ENCODE measurements at places on chromosomes 5 and 9.
A peak's percentile ranks its signal among the peaks of the same experiment; 100 is the strongest.

DNA sequence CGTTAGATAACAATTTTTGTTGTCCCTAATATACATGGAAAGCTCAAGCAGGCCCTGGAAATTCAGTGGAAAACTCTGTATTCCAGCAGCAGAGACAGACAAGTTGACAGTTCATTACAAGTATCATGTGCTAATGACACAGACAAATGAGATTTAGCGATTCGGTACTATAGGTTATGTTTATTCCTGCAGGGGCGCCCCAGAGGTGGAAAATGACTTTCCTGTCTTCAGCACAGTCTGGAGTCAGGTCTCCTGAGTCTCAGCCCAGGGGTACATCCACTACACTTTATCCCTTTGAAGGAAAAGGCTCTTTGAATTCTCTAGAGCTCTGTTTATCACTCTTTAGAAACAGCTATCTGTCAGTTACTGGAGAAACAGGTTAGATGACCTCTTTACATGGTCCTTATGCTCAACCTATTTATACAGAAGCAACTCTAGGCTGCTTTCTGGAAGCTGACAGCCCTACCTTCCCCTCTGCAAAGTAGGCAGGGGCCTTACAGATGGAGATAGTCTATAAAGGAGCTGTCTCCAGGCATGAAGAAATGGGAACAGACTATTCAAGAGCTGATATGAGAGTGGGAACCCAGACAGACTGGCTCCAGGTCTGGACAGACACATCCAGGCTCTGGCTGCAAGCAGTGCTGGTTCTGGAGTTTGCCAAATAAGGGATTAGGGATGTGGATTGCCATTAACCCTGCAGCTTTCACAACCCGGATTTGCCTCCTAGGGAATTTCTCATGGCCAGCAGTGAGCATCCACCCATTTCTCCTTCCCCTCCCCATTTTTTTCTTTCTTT lies 7.2 kb upstream of the SLC31A2 start:
- DNase-seq = no peak

DNA sequence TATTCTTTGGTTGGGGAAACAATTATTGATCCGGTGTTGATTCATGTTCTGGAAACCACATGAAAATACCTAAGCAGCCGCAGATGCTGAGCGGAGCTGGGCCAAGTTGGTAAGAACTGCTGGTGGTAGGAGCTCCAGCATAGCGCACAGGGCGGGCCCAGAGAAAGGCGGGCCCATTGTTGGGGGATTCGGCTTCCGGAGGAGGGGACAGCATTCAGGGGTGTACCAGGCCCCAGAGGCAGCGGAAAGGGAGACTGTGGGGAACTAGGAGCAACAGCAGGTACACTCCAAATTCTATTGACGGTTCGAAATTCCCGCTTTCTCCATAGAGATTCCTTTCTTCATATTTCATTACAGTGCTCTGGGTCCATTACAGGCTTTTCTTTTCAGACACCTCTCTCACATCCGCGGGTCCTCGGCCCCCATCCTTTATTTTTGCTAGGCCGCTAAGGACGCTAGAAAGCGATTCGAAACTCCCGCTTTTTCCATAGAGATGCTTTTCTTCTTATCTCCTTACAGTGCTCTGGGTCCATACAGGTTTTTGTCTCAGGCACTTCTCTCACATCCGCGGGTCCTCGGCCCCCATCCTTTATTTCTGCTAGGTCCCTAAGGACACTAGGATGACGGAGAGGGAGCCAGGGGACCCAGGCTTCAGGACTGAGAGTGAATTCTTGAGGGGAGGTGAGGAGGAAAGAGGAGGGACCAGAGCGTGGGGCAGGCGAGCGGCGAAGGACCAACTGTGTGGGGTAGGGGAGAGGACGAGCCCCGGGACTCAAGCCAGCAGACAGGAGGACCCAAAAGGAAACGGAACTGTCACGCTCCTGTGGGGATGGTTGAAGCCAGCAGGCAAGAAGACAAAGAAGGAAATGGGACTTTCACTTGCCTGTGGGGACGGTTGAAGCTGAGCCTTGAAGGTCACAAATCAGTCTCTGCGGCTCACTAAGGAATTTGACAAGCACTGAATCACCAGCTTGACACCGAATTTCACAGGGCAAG lies at the start of gene CCDC152:
TSS of gene CCDC152 (plus strand) at position 213 of the 996 bp plus-strand sequence. CDS start 2,304 bp downstream, outside the sequence.
- DNase-seq = no peak

DNA sequence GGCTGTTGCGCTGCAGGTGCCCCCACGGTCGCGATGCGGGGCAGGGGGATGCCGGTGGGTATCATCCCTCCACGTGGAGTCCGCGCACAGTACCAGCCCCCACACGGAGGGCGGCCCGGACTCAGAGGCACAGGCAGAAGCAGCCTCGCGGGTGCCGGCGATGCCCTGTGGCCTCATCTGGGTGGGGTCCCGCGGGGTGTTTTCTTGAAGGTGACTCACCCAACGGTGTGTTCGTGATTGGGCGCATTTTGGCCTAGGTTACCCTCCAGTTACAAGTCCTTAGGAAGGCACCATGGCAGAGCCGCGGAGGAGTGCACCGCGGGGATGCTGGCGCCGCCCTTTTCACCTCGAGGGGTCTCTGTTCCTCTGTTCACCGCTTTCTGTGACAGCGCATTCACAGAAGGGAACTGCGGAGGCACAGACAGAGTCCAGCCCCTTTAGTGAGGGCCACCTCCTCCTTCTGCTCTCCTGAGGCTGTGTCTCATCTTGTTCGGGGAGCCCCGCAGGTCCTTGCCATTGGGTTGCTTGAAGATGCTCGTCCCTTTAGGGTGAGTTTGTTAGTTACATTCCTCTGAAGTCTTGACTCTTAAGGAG lies 21.6 kb upstream of the EXOC3 start:
- DNase-seq = no peak

GRCh38 chr9:21499912-21500311 lies 17.8 kb upstream of the IFNE start:
- no peak for DNase-seq

DNA sequence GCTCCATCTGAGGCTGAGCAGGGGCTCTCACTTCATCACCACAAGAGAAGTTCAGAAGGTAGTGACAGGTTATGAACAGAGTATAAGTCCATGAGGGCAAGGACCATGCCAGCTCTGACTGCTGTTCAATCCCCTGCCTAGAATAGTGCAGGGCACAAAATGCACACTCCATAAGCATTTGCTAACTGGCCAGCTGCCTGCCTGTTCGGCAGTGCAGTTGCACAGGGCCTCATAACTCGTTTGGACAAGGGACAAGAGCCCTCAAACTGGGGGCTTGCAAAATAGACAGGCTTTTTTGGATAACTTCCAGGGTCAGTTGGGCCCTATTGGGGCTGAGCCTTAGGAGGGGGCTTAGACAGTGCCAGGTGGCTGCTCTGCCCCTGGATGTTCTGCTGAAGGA lies 21.1 kb downstream of the SPARC start:
- DNase-seq = no peak

GRCh38 chr5:176812269-176813259 lies 2.2 kb downstream of the UNC5A start:
- peak; percentile 22 for DNase-seq

DNA sequence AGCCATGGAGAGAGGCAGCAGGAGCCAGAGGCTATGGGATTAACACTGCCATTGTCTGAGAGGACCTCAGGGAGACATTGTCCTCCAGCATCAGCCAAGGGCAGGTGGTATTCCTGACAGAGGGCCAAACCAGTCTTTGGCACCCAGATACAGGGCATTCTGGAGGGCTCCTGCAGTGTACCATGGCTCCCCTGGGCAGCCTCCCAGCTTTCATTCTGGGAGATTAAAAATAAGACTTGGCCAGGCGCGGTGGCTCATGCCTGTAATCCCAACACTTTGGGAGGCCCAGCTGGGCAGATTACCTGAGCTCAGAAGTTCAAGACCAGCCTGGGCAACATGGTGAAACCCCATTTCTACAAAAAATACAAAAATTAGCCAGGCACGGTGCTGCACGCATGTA lies 4.2 kb downstream of the MTAP start:
- DNase-seq = no peak

DNA sequence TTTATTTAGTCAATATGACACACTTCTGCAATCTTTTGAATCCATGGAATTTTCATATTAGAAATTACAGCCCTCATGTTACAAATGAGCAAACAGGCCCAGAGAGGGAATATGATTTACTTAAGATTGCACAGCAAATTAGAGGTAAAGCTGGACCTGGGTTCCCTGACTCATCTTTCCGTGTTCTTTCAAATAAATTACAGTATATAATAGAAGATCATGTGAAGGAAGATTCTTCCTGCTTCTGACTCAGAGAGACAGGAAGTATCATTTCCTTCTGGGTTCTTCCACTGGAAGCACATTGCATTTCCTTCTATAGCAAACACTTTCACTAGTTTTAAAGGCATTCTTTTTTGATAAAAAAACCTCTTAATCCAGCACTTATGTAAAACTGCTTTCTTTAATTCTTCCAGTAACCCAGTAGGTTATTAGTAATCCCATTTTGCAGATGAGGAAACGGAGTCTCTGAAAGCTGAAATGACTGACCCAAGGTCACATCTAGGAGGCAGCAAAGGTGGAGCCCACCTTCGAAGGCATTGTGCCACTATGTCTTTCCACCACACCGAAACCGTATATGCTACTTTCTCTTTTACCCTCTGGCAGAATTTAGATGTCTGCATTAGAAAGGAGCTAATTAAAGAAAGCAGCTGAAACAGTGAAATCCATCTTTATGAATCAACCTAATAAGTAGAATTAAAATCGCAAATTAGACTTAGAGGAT lies 566.7 kb upstream of the KLF4 start:
- peak; percentile 57 for DNase-seq

Data from HFFc6 (cell line).